ENCODE measurements at places on chromosomes 4 and X.

GRCh38 chr4:108029731-108030130, 40.0 kb downstream of the HADH start:
- DNase-seq = no peak

DNA sequence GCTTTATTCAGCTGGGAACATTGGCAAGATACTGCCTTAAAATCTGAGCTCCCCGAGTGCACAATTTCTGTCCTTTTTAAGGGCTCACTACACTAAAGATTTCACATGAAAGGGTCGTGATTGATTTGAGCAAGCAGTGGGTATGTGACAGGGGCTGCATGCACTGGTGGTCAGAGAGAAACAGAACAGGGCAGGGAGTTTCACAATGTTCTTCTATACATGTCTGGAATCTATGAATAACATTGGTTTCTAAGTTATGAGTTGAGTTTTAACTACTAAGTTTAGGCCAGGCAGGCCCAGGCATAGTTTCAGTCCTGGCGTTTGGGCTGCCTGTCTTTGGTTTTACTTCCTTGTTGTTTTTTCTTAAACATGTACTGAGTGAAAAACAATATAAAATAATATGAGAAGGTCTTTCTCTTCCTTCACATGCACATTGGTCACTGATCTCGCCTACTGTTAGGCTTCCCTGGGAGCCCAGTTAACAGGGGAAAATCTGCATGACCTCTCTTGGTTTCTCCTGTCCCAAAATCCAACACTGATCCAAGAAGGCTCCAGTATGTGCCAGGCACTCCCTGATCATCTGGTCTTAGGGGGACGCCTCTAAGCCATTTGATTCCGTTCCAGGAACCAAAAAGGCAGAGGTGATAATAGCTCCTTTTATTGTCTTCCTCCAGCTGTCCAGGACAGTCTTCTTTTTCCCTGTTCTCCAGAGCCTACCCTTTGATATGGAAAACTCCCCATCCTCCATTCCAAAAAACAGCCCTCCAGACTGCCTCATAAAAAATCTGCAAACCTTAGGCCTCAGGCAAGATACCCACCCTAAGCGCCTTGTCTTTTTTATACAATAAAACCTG, at the start of gene UGT2B17:
Gene UGT2B17, minus strand, starts transcription at position 51 of the 854 bp plus-strand sequence. CDS start 7,838 bp downstream, outside the sequence.
- DNase-seq = no peak

DNA sequence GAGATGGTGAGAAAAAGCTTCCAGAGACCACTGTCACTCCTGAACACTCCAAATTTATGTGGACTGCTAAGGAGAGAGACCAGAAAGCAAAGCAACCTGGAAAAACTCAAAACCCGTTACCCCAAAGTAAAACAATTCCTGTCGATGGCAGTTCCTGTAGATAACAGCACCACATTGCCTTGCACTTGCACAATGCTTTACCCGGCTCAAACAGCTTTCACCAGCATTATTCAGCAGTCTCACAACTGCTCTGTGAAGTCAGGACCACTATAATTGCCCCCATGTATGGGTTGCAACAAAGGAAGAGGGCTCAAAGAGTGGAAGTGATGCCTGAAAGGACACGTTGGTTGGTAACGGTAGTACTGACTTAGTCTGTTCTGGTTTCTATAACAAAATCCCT, 234.8 kb downstream of the BCOR start:
- DNase-seq = no peak

DNA sequence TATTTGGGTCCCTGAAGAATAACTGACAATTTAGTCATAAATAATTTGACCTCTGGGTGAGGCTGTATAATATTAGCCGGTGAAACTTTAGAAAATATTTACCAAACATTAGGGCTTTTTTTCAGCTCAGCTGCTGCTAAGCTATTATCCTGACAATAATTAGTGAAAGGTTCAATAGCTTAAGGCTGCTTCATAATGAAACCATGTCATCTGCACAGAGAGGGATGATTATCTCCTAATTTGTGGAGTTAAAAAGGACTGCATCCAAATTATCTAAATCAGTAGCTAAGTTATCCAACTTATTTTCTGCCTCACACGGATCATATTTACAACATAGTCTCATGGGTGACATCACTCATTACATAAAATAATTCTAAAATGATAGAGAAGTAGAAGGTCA, 1249.8 kb downstream of the RAPGEF2 start:
- no peak for DNase-seq

DNA sequence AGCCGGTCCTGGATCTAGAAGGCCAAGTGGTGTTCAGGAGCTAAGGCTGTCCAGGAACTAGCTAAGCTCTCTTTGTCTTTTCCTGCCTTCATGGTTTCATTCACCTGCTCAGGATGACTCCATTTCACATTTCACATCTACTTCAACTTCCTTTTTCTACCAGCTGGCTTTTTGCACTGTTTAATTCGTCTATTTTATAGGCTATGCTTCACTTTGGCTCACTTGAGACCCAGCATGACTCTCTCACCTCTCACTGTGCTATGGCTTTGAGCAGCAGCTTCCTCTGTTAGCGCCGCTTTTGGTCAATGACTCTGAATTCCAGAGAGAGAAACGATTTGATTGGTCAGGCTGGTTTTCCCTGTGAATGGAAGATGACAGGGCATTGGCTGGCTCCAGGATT, 213.5 kb upstream of the CLNK start:
- DNase-seq = no peak

- no peak for DNase-seq
Measured at GRCh38 chrX:124211312-124211942, 121.0 kb upstream of the TEX13D start.

GRCh38 chr4:81348086-81348777, 123.5 kb downstream of the RASGEF1B start:
- no peak for DNase-seq

GRCh38 chr4:15610855-15611254, 44.3 kb downstream of the FBXL5 start:
- no peak for DNase-seq

DNA sequence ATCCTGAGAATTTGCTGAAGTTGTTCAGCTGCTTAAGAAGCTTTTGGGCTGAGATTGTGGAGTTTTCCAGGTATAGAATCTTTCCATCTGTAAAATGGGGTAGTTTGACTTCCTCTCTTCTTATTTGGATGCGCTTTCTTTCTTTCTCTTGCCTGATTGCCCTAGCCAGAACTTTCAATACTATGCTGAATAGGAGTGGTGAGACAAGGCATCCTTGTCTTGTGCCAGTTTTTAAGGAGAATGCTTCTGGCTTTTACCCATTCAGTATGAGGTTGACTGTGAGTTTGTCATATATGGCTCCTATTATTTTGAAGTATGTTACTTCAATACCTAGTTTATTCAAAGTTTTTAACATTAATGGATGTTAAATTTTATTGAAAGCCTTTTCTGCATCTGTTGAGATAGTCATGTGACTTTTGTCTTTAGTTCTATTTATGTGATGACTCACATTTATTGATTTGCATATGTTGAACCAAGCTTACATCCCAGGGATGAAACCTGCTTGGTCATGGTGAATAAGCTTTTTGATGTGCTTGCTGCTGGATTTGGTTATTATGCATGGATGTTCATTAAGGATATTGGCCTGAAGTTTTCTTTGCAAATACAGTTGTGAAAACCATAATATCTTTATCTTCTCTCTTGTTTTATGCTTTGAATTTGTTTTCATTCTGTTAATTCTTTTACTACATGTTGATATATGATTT, 573.8 kb upstream of the NDST4 start:
- DNase-seq = no peak

GRCh38 chrX:136768469-136769084, 12.2 kb downstream of the ARHGEF6 start:
- DNase-seq = peak; percentile 21

- DNase-seq = no peak
Measured at GRCh38 chr4:143348233-143349077, 11.8 kb downstream of the GAB1 start.

- no peak for DNase-seq
Measured at GRCh38 chr4:95462921-95463320, 85.9 kb downstream of the UNC5C start.

GRCh38 chr4:152392079-152392478, 143.8 kb downstream of the FBXW7 start:
- no peak for DNase-seq

- DNase-seq = no peak
Measured at GRCh38 chrX:118736394-118737010, 9.1 kb downstream of the IL13RA1 start.

- DNase-seq = no peak
Measured at GRCh38 chr4:148061141-148061481, 329.2 kb downstream of the ARHGAP10 start.

- no peak for DNase-seq
Measured at GRCh38 chr4:25874655-25875054, 11.9 kb upstream of the SEL1L3 start.

DNA sequence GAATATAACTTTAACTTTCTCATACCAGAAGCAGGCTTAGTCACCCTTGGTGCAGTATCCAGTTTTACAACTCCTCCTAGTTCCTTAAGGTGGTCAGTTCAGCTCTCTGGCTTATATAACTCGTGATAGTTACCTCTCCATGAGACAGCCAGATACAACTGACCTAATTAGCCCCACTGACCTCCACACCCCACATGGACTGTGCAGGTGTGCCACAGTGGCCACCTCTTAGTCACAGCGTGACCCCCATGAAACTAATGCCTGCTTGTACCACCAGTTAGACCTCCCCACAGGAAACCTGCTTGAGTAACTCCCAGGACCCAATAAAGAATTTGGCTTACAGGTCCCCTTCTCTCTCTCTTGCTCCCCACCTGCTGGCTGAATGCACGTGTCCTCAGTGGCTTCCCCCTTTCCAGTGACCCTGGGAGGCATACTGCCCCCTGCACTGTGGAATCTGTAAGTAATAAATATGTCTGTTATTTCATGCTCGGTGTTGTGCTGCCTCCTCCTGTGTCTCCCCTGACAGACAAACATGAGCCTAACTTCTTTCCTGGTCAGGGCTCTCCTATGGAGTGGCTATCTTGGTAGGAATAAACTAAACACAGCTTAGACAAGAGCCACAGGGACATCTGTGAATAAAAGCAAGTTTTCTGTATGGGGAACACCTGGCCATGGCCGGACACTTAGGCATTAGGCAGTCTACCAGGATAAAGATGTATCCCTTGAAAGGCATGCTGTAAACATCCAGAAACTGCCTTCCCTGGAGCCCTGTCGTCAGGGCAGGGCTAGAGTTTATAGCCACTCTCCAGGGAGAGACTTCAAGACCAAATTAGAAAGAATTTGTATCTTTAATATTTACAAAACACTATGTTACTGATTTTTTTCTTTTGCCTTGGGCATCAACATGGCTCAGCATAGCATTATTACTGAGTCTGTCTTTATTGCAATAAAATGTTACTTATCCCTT, 209.7 kb upstream of the BOD1L1 start:
- DNase-seq = no peak

- DNase-seq = no peak
Measured at GRCh38 chr4:118759481-118759880, 74.3 kb downstream of the METTL14 start.

DNA sequence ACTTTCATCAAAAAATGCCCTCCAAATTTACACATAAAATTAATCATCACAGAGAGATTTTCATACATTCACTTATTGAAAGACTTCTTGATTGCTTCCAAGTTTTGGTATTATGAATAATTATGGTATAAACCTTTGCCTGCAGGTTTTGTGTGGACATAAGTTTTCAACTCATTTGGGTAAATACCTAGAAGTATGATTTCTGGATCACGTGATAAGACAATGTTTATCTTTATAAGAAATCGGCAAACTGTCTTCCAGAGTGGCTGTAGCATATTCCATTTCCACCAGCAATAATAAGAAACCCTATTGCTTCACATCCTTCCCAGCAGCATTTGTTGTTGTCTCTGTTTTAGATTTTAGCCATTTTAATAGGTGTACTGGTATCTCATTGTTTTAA, 1507.0 kb upstream of the IGFBP7 start:
- no peak for DNase-seq

DNA sequence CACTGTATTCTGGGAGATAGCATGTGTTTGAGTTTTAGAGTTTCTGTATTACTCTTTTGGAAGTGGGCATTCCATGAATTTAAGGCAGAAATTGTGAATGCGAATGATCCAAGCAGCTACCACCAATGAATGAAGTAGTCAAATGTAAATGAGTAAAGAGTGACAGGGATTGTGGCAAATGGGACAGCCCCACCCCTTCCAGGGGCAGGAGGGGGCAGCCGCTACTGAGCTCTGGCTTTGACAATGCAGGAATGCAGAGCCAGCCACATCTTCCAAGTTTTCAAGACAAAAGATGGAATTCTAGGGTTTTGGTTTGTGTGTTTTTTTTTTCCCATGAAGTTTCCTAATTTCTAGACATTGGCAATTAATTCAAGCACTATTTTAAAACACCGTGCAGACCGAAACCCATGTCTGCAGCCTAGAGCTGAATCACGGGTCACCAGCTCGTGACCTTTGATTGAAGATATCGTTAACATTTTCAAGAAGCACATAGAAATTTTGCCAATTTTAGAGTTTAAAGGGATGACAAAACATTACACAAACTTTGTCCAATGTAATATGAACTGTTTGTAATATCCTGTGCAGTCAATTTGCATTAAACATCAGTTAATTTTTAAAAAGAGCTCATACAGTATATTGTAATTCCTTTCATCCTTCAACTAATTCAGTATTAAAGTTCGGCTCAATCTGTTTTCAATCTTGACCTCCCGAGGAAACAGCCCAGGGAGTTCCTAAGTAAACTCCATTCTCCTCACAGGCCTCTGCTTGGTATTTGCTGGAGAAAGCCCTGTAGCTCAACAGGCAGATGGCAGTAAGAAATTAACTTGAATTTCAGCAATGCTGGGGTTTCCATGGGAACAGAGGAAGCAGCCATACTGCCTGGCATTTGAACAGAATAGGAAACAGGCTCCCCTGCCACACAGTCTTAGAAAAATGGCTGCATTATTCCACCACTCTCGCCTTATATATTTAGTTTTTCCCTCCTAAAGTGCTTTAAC, 83.4 kb downstream of the UCHL1 start:
- no peak for DNase-seq

DNA sequence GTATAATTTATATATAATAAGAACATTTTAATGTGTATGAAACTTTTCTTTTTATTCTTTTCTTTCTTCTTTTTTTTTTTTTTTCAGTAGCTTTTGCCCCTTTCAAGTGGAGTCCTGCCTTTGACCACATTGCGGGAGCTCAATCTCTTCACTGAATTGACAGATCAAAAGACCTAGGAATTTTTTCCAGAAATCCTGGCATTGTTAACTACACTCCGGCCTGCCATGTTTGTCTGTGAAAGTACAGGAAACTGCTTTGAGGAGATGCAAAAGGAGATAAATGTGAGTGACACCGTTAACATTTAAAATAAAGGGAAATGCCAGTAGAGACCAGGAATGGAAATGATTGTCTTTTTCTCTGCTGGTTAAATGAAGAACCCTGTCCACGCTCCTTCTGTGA, 159.3 kb upstream of the VCX3A start:
- no peak for DNase-seq

- no peak for DNase-seq
Measured at GRCh38 chrX:91434351-91435168, at the start of gene PABPC5. TSS of gene PABPC5 (plus strand) at chrX:91434839. CDS start at chrX:91435578, 739 bp downstream.

DNA sequence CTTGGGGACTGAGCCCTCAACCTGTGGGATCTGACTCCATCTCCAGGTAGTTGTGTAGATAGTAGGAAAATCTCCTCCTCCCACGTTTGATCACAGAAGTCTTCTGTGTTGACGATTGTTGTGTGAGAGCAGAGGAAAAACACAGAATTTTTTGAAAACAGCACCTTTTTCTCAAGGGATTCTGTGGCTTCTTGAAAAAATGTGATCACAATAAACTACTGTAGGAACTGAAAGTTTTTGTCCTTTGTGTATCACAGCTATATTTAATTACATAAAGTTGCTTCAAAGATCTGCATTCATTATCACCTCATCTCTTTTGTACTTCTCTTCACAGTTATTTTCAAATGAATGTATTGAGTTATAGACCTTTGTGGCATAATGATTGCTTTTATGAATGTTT, 85.1 kb downstream of the AFF1 start:
- no peak for DNase-seq

GRCh38 chrX:103624111-103624510, 4.7 kb upstream of the TCEAL1 start:
- no peak for DNase-seq

Measured in stimulated activated CD8-positive, alpha-beta memory T cell treated with anti-CD3 and anti-CD28 coated beads, Interleukin-2, amount 100 ng/mL, for 48 hours (primary cell).